ENCODE measurements at places on chromosomes 16 and 17. TPM values are rescaled to one million over a fixed set of nuclear protein-coding genes. Genes with fewer than 3 reads are reported as not detected.

- H3K4me1 ChIP-seq = no peaks in the 10 kb centered on the region
- no peak overlapping the region for H3K4me3 ChIP-seq
- no peak overlapping the region for H3K27ac ChIP-seq
- no peaks in the 10 kb centered on the region for H3K27me3 ChIP-seq
- DNase-seq = no peak
These were observed 236.7 kb upstream of the GOT2 start for GRCh38 chr16:58970775-58971174.

- H3K27ac ChIP-seq = peak overlapping the region; percentile 32
- no peak for DNase-seq
- H3K4me1 ChIP-seq = no peaks in the 10 kb centered on the region
- H3K4me3 ChIP-seq = no peak overlapping the region
- H3K27me3 ChIP-seq = no peaks in the 10 kb centered on the region
These were observed 5.4 kb downstream of the C17orf99 start for GRCh38 chr17:78151514-78152008.

- H3K27me3 ChIP-seq = no peaks in the 10 kb centered on the region
- DNase-seq = no peak
- H3K27ac ChIP-seq = no peak overlapping the region
- H3K36me3 ChIP-seq = peaks cover 3% of the 10 kb centered on the region
These were observed 20.9 kb downstream of the MAPK8IP3 start for GRCh38 chr16:1726661-1727502.

- peaks cover 21% of the 10 kb centered on the region for H3K27me3 ChIP-seq
- H3K4me3 ChIP-seq = no peak overlapping the region
- DNase-seq = peak; percentile 49
- no peaks in the 10 kb centered on the region for H3K36me3 ChIP-seq
- no peak overlapping the region for H3K27ac ChIP-seq
These were observed 3.4 kb downstream of the SP6 start for GRCh38 chr17:47847341-47848197.

- H3K4me3 ChIP-seq = no peak overlapping the region
- no peak for DNase-seq
- H3K27me3 ChIP-seq = no peaks in the 10 kb centered on the region
- H3K36me3 ChIP-seq = peaks cover 16% of the 10 kb centered on the region
These were observed 12.1 kb downstream of the DNAJC7 start for GRCh38 chr17:42005166-42005565.

DNA sequence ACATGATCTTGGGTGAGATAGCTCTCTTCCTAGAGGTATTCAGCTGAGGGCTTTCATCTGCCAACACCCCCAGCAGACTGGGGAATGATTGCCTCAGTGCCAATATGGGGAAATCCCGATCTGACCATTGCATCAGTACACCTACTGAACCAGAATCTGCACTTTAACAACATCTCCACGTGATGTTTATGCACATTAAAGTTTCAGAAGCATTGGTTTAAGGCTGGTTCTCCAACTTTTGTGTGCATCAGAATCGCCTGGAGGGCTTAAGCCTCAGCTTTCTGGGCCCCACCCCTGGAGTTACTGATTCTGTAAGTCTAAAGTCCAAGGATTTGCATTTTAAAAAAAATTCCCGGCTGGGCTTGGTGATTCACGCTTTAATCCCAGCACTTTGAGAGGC lies 123.6 kb upstream of the MED13 start:
- H3K27ac ChIP-seq = no peak overlapping the region
- no peak overlapping the region for H3K4me3 ChIP-seq
- H3K36me3 ChIP-seq = no peaks in the 10 kb centered on the region
- no peaks in the 10 kb centered on the region for H3K27me3 ChIP-seq

DNA sequence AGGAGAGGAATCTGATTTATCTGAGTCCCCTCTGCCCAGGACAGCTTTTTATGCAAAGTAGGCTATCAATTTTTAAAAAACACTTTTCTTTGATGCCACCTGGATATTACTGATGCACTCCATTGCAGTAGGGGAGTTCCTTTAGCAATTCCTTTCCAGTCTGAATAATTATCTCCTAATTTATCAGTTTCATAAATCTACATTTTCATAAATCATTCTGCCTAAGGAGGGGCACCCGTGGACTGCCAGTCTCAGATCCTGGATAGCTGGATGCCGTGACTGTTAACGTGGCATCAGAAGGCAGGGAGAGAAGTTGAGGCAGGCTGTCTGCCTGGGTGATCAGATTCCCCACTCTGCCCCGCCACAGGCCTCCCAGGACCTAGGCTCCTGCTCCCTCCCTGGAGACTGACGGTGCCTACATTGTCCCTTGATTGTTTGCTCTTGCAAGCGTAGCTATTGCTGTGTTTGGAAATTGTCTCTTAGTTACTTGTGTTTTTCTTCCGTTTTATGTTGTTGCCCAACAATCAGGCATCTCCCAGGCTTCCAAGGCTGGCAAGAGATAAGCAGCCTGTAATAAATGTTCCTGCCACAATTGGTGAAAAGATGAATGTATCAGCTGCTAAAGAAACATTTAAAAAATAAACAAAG lies 75.2 kb downstream of the KATNIP start:
- no peaks in the 10 kb centered on the region for H3K36me3 ChIP-seq
- H3K4me1 ChIP-seq = peaks cover 8% of the 10 kb centered on the region
- H3K4me3 ChIP-seq = no peak overlapping the region
- peak; percentile 19 for DNase-seq
- no peaks in the 10 kb centered on the region for H3K27me3 ChIP-seq

GRCh38 chr16:569445-570254 lies at the start of gene PIGQ:
TSS of gene PIGQ (plus strand) at chr16:569968. CDS start at chr16:574075, 4,107 bp downstream.
- peak within 1 kb of the TSS; percentile 87 for H3K4me3 ChIP-seq
- H3K27ac ChIP-seq = peak within 1 kb of the TSS; percentile 83
- H3K4me1 ChIP-seq = no peaks in the 10 kb centered on the region
- no peaks in the 10 kb centered on the region for H3K27me3 ChIP-seq
- DNase-seq = peak; percentile 69

DNA sequence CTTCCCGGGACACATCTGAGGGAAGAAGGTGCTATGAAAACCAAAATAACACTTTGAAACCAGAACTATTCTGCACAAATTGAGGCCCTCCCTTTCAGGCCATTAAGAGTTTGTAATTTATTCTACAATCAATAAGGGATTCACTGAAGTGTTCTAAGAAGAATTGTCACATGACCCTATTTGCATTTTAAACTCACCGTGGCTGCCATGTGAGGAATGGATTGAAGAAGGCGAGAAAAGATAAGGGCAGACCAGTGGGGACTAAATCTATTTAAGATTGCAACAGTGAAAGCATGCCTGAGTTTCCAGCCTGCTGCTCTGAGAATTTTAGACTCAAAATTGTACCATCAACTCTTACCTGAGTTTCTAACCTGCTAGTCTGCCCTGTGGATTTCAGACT lies 408.8 kb upstream of the SALL1 start:
- no peak overlapping the region for H3K4me3 ChIP-seq
- no peak for DNase-seq
- H3K4me1 ChIP-seq = no peaks in the 10 kb centered on the region
- H3K27me3 ChIP-seq = no peaks in the 10 kb centered on the region
- H3K36me3 ChIP-seq = no peaks in the 10 kb centered on the region

DNA sequence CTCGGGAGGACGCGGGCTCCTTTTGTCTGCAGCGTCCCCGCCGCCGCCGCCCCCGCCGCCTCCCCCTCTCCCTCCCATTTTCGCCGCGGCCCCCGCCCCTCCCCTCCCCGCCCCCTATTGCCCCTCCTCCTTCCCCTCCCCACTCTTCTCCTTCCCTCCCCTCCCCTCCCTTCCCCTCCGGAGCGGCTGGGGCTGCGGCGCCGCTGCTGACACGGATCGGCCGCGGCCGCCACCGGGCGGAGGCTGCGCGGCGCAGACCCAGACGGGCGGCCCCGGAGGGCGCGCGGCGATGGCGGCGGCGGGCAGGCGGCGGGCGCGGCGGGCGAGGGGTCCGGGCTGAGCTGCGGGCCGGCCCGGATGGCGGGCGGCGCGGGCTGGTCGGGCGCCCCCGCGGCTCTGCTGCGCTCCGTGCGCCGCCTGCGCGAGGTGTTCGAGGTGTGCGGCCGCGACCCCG lies at the start of gene RAB11FIP4:
RAB11FIP4 (plus strand) TSS at position 180 of the 454 bp plus-strand sequence; CDS start at position 358, 178 bp downstream.
- H3K27ac ChIP-seq = no peak within 1 kb of the TSS
- H3K27me3 ChIP-seq = peaks cover 11% of the 10 kb centered on the region
- peaks cover 2% of the 10 kb centered on the region for H3K4me1 ChIP-seq
- no peaks in the 10 kb centered on the region for H3K36me3 ChIP-seq

DNA sequence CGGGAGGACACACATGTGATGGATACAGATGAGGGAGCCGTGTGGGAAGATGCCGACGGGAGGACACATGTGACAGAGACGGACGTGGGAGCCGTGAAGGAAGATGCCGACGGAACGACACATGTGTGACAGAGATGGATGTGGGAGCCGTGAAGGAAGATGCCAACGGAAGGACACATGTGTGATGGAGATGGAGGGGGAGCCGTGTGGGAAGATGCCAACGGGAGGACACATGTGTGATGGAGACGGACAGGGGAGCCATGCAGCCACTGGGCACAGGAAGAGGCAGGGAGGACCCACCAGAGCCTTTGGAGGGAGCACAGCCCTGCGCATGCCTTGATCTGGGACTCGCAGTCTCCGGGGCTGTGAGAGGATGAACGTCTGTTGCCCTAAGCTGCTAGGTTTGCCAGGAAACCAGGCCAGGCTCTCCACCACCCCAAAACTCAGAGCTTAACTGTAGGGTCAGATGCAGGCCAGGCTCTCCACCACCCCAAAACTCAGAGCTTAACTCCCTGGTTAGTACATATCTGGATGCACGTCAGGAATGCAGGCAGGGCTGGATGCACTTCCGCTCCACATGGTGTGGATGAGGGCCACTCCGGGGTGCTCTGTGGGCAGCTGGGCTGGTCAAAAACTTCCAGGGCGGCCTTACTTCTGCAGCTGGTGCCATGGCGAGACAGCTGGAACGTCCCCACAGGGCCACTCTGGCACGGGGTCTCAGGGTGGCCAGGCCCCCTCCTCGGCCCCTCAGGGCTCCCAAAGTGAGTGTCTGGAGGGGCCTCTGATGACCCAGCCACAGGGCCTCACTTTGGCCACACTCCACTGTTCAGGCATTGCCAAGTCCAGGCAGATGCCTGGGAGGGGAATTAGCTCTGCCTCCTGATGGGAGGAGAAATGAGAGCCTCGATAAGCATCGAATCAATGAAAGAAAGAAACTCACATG lies 47.7 kb upstream of the ZNF469 start:
- H3K27ac ChIP-seq = no peak overlapping the region
- no peak for DNase-seq
- H3K27me3 ChIP-seq = no peaks in the 10 kb centered on the region
- H3K4me3 ChIP-seq = no peak overlapping the region
- H3K36me3 ChIP-seq = no peaks in the 10 kb centered on the region

DNA sequence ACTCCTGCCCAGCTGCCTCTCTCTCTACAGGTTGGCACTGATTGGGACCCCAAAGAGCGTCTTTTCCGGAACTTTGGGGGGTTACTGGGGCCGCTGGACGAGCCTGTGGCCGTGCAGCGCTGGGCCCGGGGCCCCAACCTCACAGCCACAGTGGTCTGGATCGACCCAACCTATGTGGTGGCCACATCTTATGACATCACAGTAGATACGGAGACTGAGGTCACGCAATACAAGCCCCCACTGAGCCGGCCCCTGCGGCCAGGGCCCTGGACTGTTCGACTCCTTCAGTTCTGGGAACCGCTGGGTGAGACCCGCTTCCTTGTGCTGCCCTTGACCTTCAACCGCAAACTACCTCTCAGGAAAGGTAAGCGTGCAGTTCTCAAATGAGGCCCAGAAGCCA lies 12.3 kb downstream of the XYLT2 start:
- H3K27me3 ChIP-seq = no peaks in the 10 kb centered on the region
- H3K36me3 ChIP-seq = peaks cover 3% of the 10 kb centered on the region
- no peak overlapping the region for H3K27ac ChIP-seq
- H3K4me3 ChIP-seq = no peak overlapping the region
- H3K4me1 ChIP-seq = no peaks in the 10 kb centered on the region
- DNase-seq = no peak

DNA sequence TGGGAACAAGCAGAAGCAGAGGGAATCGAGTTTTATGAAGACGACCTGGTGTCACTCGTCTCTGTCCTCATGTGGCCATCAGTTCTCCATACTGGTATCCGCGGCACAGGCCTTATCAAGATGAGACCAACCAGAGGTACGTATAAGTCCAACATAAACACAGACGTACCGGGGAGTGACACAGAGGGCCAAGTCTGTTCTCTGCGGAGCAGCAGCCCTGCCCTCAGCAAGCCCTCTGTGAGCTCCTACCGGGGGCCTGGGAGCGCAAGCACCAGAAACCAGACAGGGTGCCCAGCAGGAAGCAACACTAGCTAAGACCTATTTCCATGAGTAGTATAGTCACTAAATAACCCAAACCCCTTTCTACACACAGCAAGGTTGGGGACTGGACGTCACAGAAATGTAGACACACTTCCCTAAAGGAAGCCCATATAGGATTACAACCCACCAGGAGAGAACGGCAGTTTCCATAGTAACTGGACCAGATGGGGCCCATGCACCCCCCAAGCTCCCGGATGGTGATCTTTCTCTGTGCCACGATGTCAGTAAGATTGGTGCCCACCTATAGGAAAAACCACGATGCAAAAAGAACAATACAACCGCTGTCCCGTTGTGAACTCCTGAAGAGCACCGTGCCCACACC lies 911 bp downstream of the ARL16 start:
- H3K36me3 ChIP-seq = peaks cover 10% of the 10 kb centered on the region
- H3K4me3 ChIP-seq = peak overlapping the region; percentile 95
- no peaks in the 10 kb centered on the region for H3K27me3 ChIP-seq
- peak; percentile 15 for DNase-seq
- H3K4me1 ChIP-seq = no peaks in the 10 kb centered on the region
- H3K27ac ChIP-seq = no peak overlapping the region

GRCh38 chr17:61239327-61239726 lies 160.3 kb upstream of the TBX2 start:
- H3K27ac ChIP-seq = no peak overlapping the region
- no peak overlapping the region for H3K4me3 ChIP-seq
- no peak for DNase-seq
- no peaks in the 10 kb centered on the region for H3K36me3 ChIP-seq

The KRT33A gene
- not detected for total RNA-seq

The KRT36 gene
- not detected for total RNA-seq

The NOTUM gene
- total RNA-seq = not detected

The SOX8 gene
- total RNA-seq = 1.0 TPM

The ARSG gene
- total RNA-seq = 12.6 TPM

The PITPNM3 gene
- 9.1 TPM for total RNA-seq

The CTRB2 gene
- total RNA-seq = not detected

The TNP2 gene
- not detected for total RNA-seq

The CACNG3 gene
- not detected for total RNA-seq

The KRTAP4-9 gene
- not detected for total RNA-seq

The FBXO39 gene
- total RNA-seq = not detected

The HBA1 gene
- total RNA-seq = 41.1 TPM

The TBC1D26 gene
- not detected for total RNA-seq

The ALOX15 gene
- not detected for total RNA-seq

Data from kidney (tissue), 22 donors.